Tibial artery (tissue), 4 donors: ENCODE measurements at places on chromosomes 1 and 21.

GRCh38 chr1:157139052-157139715, 989 bp upstream of the ETV3 start:
- DNase-seq: no peak

- no peak for DNase-seq
Measured at GRCh38 chr1:35797380-35797779, 10.4 kb upstream of the AGO4 start.

GRCh38 chr1:228309326-228310067, 97.1 kb downstream of the TRIM11 start:
- DNase-seq: no peak

- no peak for DNase-seq
Measured at GRCh38 chr1:114597949-114598348, 16.5 kb upstream of the BCAS2 start.

- DNase-seq: no peak
Measured at GRCh38 chr1:78222225-78222959, 176.6 kb downstream of the GIPC2 start.

- DNase-seq: no peak
Measured at GRCh38 chr21:14591377-14591776, 45.3 kb upstream of the SAMSN1 start.

GRCh38 chr1:208772891-208773290, 528.7 kb upstream of the PLXNA2 start:
- no peak for DNase-seq

GRCh38 chr1:112618721-112619517, at the start of gene ST7L:
ST7L (minus strand) TSS chr1:112619141; CDS start chr1:112619113, 28 bp downstream.
- DNase-seq: peak; percentile 86

DNA sequence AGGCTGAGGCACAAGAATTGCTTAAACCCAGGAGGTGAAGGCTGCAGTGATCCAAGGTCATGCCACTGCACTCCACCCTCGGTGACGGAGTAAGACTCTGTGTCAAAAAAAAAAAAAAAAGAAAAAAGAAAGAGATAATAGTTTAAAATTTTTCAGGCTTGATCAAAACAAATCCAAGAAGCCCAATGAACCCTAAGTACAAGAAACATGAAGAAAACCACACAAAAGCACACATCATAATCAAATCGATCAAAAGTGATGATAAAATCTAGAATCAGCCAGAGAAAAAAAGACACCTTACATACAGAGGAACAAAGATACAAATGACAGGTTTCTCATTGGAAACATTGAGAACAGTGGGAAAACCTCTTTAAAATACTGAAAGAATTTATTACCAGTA, 31.5 kb downstream of the LDLRAD1 start:
- no peak for DNase-seq
